ENCODE measurements at places on chromosomes 5 and 9.
A peak's percentile ranks its signal among the peaks of the same experiment; 100 is the strongest.

- DNase-seq = no peak
These were observed 111.8 kb downstream of the LRRC70 start for GRCh38 chr5:62690421-62690820.

DNA sequence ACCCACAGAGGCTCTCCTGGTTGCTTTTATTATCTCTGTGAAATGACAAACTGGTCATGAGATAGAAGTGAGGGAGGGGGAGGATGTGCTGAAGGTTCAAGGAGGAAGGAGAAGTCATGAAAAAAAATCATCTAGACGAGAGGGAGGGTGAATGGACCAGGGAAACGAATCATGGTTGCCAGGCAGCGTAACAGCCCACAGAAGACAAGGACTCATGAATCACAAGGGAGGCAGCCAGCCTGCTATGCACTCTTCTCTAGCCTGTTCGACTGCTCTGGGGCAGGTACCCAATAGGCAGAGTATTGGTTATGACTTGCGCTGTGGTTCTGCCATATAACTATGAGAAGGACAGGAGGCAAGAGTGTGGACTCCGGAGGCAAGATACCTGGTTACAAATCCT lies 475.2 kb downstream of the CDK5RAP2 start:
- no peak for DNase-seq

- DNase-seq = no peak
These were observed 49.9 kb downstream of the ADAMTS12 start for GRCh38 chr5:33841891-33842290.

DNA sequence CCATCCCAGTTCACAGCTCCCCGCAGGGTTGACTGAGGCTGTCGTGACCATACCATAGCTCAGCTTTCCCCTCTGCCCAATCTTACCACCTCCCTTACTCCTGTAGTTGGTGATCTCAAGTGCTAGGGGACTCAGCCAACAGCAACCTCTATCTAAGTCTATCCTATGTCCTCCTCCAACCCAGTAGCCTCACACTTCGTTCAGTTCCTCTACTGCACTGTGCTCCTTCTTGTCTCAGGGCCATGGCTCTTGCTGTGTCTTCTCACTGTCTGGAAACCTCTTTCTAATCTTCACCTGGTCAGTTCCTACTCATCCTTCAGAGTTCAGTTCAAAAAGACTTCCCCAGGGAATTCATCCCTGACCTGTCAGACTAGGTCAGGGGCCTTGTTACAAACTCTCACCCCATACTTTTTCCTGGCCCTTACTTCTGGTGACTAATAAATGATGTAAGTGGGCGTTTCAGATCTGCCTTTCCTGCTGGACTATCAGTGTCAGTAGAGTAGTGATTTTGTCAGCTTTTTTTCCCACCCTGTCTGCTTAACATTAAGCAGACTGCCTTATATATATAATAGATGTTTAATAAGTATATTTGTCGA lies 53.6 kb upstream of the NR3C1 start:
- no peak for DNase-seq

DNA sequence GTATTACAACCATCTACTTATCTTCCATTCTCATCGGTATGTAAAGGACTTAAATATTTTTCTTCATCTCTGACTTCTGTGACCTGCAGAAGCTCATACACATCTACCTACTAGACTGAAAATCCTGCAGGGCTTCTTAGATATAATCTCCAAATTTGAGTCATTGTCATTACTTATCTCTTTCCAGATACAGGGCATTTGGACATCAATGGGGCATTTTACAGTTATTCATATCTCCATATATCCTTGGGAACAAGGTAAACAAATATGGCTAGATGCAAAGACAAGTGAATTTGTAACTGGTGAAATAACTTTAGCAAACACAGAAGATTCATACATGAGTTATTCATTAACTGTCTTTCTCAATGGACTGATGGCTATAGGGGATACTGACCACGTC lies 37.7 kb upstream of the IL7R start:
- DNase-seq = no peak

- DNase-seq = no peak
These were observed 3.8 kb downstream of the NDST1 start for GRCh38 chr5:150511578-150512367.

DNA sequence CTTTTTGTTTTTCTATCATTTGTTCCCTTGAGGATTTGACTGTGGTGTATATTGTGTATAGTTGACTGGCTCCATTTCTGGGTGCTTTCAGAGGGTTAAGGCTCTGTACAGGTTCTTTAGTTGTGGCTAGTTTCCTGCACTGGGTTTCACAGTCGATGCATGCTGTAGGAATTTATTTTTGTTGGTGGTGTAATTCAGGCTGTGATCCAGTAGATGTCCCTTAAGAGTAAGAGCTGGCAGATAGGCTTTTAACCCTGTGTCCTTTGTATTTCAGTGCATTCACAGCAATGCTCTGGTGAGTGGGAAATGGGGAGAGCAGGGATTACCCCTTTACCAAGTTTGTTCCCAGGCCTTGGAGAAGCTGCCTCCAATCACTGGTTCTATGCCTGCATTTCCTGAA lies 112.9 kb downstream of the SPATA31D1 start:
- DNase-seq = no peak

DNA sequence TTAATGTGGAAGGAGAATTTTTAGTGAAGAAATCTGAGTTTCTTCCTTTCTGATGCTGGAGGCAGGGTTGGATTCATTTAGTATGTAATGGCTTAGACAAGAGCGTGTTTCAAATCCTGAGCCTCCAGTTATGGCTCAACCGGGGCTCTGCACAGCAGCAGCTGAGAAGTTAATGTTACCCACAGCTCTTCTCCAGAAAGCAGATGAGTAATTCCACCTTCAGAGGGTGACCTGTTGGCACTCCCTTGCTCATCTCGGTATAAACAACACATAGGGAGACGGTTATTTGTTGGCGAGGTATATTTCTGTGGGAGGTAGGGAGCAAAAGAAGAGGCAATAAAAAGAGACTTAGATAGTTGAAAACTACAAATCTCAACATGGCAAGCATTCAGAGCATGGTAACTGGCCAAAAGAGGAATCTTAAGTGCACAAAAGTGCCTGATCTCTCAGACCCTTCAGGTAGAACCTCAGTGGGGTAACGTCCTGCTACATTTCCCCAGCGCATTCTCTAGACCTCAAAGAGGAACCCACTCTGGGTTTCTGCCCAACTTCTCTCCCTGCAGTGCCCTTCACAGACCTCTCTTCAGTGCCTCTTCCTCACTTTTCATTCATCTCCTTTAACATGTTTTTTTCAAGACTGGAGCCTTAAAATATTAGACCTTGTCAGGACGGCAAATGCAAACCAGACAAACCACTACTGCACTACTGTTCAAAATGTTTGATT lies 417.5 kb upstream of the ADAMTSL1 start:
- no peak for DNase-seq

DNA sequence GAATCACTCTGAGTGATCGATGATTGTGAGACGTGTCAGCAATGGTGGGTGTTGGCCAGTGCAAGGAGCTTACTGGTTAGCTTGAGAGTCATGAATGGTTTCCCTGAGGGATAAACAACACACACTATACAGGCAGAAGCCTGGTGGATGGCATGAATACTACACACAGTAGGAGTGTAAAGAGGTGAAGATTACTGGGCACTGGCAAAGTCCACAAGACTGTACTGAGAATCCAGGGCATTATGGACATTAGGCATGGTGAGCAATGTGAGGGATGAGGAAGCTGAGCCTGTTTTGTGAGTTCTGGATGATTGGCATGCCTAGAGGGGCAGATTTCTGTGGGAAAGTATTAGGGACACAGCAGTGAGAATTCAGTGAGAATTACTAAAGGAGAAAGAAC lies 71.3 kb downstream of the KDM4C start:
- no peak for DNase-seq

GRCh38 chr5:134227259-134227658 lies 1.4 kb upstream of the PPP2CA start:
- no peak for DNase-seq

DNA sequence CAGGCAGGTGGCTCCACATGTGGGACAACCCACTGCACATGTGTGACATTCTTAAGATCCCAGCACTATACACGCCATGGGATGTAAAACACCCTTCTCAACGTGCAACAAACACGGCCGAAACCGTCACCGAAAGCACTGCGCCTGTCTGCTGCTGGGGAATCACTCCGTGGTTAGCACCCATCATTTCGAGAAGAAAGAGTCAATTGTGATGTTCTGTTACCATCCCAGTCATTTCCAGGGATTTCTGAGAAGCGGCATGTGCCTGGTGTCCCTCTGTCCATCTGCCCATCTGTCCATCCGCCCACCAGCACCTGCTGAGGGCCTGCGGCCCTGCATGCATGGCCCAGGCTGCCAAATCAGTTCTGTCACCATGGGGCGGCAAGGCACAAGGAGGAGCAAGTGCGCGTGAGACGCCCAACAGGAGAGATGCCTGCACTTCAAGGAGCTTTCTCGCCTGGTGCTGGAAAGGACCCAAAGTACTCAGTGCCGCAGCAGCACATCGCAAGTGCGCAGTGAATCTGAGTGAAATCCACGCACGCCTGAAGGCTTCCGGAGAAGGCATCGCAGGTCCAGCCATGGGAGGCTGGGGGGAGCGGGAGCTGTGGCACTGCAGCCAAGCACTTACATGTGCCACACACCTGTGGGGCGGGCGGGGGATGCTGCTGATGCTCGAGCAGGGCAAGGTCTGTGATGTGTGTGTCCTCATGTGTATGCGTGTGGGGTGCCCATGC lies 38.0 kb downstream of the VAV2 start:
- no peak for DNase-seq

- peak; percentile 54 for DNase-seq
These were observed 2.1 kb downstream of the SLC9A3 start for GRCh38 chr5:522116-522515.

All from right kidney (tissue), 9 donors.